ENCODE measurements at places on chromosomes 6 and 20.

DNA sequence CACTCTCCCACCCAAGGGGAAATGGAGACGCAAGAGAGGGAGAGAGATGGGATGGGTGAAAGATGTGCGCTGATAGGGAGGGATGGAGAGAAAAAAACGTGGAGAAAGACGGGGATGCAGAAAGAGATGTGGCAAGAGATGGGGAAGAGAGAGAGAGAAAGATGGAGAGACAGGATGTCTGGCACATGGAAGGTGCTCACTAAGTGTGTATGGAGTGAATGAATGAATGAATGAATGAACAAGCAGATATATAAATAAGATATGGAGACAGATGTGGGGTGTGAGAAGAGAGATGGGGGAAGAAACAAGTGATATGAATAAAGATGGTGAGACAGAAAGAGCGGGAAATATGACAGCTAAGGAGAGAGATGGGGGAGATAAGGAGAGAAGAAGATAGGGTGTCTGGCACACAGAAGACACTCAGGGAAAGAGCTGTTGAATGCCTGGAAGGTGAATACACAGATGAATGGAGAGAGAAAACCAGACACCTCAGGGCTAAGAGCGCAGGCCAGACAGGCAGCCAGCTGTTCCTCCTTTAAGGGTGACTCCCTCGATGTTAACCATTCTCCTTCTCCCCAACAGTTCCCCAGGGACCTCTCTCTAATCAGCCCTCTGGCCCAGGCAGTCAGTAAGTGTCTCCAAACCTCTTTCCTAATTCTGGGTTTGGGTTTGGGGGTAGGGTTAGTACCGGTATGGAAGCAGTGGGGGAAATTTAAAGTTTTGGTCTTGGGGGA lies 754 bp downstream of the TNF start:
- DNase-seq: no peak
- H3K4me1 ChIP-seq: no peaks in the 10 kb centered on the region

- no peaks in the 10 kb centered on the region for H3K27me3 ChIP-seq
- H3K4me3 ChIP-seq: no peak overlapping the region
- DNase-seq: no peak
- H3K36me3 ChIP-seq: no peaks in the 10 kb centered on the region
- H3K4me1 ChIP-seq: no peaks in the 10 kb centered on the region
- no peak overlapping the region for H3K27ac ChIP-seq
These were observed 110.9 kb upstream of the SLC22A16 start for GRCh38 chr6:110587328-110587727.

- peaks cover 16% of the 10 kb centered on the region for H3K4me1 ChIP-seq
- H3K27me3 ChIP-seq: no peaks in the 10 kb centered on the region
- H3K36me3 ChIP-seq: no peaks in the 10 kb centered on the region
- H3K27ac ChIP-seq: no peak overlapping the region
- no peak for DNase-seq
- no peak overlapping the region for H3K4me3 ChIP-seq
These were observed 506.8 kb upstream of the CITED2 start for GRCh38 chr6:139881236-139881635.

- peak; percentile 33 for DNase-seq
- no peak overlapping the region for H3K4me3 ChIP-seq
- no peak overlapping the region for H3K27ac ChIP-seq
- H3K4me1 ChIP-seq: no peaks in the 10 kb centered on the region
These were observed 201.1 kb upstream of the PREP start for GRCh38 chr6:105603788-105604586.

DNA sequence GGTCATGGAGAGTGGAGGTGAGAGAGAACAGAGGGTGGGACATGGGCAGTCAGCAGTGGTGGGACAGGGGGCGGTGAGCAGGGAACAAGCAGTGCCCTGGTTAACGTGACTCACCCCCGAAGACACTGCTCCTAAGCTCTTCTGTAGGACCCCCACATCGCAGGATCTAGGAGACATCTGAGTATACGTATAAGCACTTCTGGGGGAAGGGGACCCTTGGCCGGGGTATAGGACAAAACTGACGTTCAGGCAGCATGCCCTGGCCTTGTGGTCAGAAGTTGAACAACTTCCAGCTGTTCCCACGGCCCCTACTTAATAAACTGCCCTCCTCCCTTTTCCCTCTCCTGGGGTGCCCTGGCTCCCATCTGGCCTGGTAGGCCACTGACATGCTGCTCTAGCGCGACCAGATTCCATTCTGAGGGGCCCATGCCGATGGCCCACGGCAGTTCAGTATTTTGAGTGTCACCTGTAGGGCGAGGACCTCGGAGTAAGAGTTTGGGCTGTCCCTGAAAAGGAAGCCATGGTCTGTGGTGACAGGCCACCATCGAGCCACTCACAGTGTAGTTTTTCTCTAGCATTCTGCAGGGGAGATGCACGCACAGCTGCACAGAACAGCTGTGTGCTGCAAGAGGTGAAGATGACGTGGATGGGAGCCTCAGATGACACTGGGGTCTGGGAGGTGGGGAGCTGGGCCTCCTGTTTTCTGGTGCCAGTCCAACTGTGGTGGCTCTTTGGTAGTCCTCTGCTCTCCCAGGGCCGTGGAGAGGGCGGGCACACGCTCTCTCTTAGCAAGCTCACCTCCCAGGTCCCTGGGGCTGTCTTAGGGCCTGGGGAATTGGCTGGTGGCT lies 38.4 kb downstream of the PPP1R3G start:
- H3K36me3 ChIP-seq: no peaks in the 10 kb centered on the region
- no peaks in the 10 kb centered on the region for H3K27me3 ChIP-seq
- no peak overlapping the region for H3K27ac ChIP-seq
- H3K4me3 ChIP-seq: no peak overlapping the region
- DNase-seq: no peak

DNA sequence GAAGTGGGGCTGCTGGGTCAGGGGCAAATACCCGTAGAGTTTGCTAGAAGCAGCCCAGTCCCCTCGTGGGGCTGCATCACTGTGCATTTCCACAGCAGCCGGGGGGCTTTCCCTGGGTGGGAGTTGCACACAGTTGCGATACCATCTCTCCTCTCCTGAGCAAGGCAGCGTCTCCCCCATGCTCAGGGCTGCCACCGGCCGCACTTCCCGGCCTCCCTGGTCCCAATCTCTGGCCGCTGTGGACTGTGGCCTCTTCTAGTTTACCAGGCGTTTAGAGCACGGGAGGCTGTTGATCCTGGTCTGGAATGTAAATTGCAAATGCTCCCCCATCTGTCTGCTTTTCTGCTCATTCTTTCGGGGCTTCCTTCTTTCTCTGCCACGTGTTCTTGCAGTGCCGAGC lies 31.1 kb downstream of the OSBPL2 start:
- no peak for DNase-seq
- H3K27me3 ChIP-seq: no peaks in the 10 kb centered on the region
- H3K4me3 ChIP-seq: no peak overlapping the region

GRCh38 chr6:35454391-35455110 lies 2.4 kb downstream of the FANCE start:
- peaks cover 14% of the 10 kb centered on the region for H3K4me1 ChIP-seq
- H3K27ac ChIP-seq: no peak overlapping the region
- no peaks in the 10 kb centered on the region for H3K27me3 ChIP-seq

- H3K27me3 ChIP-seq: no peaks in the 10 kb centered on the region
- H3K4me3 ChIP-seq: no peak overlapping the region
- H3K36me3 ChIP-seq: no peaks in the 10 kb centered on the region
- no peak overlapping the region for H3K27ac ChIP-seq
- no peak for DNase-seq
These were observed 48.2 kb upstream of the FAM83C start for GRCh38 chr20:35340436-35340835.

- H3K4me1 ChIP-seq: no peaks in the 10 kb centered on the region
- no peak for DNase-seq
- no peaks in the 10 kb centered on the region for H3K36me3 ChIP-seq
- no peak overlapping the region for H3K4me3 ChIP-seq
- H3K27me3 ChIP-seq: no peaks in the 10 kb centered on the region
These were observed 819.0 kb upstream of the EYS start for GRCh38 chr6:66526061-66526460.

- no peaks in the 10 kb centered on the region for H3K36me3 ChIP-seq
- H3K4me3 ChIP-seq: no peak overlapping the region
- H3K27me3 ChIP-seq: no peaks in the 10 kb centered on the region
- no peak for DNase-seq
- H3K27ac ChIP-seq: no peak overlapping the region
- H3K4me1 ChIP-seq: no peaks in the 10 kb centered on the region
These were observed 63.0 kb downstream of the RIPOR2 start for GRCh38 chr6:24872779-24873178.

- H3K4me3 ChIP-seq: no peak overlapping the region
- no peak overlapping the region for H3K27ac ChIP-seq
- no peaks in the 10 kb centered on the region for H3K27me3 ChIP-seq
- DNase-seq: no peak
These were observed 293.7 kb upstream of the SULF2 start for GRCh38 chr20:48079028-48079427.

DNA sequence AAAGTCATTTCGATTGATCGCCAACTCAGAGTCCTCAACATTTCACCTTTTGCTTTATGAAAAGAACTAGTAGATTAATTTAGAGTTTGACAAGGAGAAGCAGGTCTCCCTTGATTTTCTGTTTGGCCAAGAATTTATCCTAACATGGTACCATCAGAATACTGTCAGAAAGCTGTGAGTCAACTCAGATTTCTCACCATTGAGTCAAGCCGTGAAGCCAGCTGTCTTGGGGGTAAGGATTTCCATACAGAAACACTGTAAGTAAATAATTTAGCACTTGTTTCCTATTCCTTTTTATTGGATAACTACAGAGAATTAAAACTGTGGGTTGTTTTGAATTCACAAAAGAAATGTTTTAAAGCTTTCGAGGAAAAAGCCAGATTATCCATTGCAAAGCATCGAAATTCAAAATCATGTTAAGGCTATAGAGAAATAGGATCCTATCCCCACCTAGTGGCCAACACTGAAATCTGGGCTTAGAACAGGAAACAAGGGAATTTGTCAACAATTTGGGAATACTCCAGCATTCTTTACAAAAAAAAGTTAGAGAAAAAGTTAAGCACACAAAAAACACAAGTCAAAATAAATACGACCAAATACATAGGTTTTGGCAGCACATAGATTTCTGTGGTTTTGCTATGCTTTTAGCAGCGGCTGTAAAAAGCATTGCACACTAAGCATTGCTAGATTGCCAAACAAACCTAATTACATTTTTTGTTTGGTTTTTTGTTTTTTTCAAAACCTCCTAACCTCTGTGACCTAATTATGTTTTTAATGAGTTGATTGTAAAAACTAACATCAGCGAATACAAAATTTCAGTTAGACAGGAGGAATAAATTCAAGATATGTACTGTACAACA lies 44.2 kb downstream of the COL11A2 start:
- H3K36me3 ChIP-seq: no peaks in the 10 kb centered on the region
- no peaks in the 10 kb centered on the region for H3K4me1 ChIP-seq
- DNase-seq: peak; percentile 63
- H3K27me3 ChIP-seq: no peaks in the 10 kb centered on the region
- no peak overlapping the region for H3K4me3 ChIP-seq
- H3K27ac ChIP-seq: no peak overlapping the region

DNA sequence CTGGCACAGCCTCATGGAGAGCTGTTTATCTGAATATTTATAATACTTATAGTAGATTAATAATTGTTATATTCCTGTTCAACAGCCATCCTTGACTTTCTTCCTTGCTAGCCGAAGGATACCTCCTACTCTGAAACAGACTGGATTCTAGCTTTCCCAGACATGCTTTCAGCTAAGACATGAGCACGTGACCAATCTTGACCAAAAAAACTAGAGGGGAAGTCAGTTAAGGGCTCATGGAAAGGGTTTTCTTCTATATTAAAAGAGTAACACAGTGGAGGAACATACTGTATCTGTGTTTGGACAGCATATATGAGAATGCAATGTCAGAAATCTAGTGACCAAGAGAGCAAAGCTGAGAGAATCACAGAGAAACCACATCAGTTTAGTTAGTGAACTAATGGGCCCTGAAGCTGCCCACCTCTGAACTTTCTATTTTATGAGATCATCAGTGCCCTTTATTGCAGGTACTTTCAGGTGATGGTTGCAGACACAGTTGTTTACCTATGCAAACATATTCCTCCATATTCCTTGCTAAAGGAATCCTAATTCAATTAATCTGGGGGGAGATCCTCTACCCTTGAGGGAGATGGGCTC lies 140.4 kb upstream of the SLC24A3 start:
- no peak for DNase-seq
- no peaks in the 10 kb centered on the region for H3K36me3 ChIP-seq
- H3K27me3 ChIP-seq: no peaks in the 10 kb centered on the region
- no peak overlapping the region for H3K27ac ChIP-seq

GRCh38 chr20:12702312-12702711 lies 306.5 kb upstream of the SPTLC3 start:
- no peaks in the 10 kb centered on the region for H3K27me3 ChIP-seq
- no peaks in the 10 kb centered on the region for H3K4me1 ChIP-seq
- no peaks in the 10 kb centered on the region for H3K36me3 ChIP-seq
- DNase-seq: no peak

DNA sequence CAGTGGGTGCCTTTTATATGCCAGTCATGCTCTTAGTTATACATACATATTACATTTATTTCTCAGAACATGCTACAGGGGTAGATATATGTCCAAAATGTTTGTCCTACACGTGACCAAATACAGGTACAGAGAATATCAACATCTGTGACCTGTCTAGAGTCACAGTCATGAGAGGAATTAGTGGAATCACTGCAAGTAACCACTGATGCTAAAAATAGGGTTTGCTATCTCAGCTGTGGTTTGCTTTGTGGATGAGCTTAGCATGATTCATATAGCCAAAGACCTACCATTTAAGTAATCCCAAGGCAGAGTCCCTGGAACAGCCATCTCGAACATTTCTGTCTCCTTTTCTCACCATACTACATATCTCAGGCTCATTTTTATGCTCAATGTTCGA lies 32.3 kb downstream of the GSTA3 start:
- no peak overlapping the region for H3K4me3 ChIP-seq
- no peaks in the 10 kb centered on the region for H3K36me3 ChIP-seq
- H3K27me3 ChIP-seq: no peaks in the 10 kb centered on the region
- DNase-seq: no peak
- peaks cover 7% of the 10 kb centered on the region for H3K4me1 ChIP-seq
- H3K27ac ChIP-seq: no peak overlapping the region

GRCh38 chr20:52497731-52498130 lies 306.2 kb upstream of the ZFP64 start:
- H3K4me3 ChIP-seq: no peak overlapping the region
- DNase-seq: no peak
- H3K27me3 ChIP-seq: no peaks in the 10 kb centered on the region
- H3K27ac ChIP-seq: no peak overlapping the region
- no peaks in the 10 kb centered on the region for H3K36me3 ChIP-seq
- no peaks in the 10 kb centered on the region for H3K4me1 ChIP-seq
